BJ (cell line): ENCODE measurements at places on chromosomes 5 and 9. TPM values are rescaled to one million over a fixed set of nuclear protein-coding genes. Genes with fewer than 3 reads are reported as not detected.

Gene SPATA31A3
- not detected in 2 replicates for polyA plus RNA-seq

- DNase-seq = peak; percentile 14
These were observed 40.0 kb downstream of the G3BP1 start for GRCh38 chr5:151811593-151812321.

Gene TTC23L
- polyA plus RNA-seq = 0.26 TPM in 1 of 2 replicates, not detected in the other

Gene PCDHA4
- polyA plus RNA-seq = 0.22 and 0.25 TPM in 2 replicates

DNA sequence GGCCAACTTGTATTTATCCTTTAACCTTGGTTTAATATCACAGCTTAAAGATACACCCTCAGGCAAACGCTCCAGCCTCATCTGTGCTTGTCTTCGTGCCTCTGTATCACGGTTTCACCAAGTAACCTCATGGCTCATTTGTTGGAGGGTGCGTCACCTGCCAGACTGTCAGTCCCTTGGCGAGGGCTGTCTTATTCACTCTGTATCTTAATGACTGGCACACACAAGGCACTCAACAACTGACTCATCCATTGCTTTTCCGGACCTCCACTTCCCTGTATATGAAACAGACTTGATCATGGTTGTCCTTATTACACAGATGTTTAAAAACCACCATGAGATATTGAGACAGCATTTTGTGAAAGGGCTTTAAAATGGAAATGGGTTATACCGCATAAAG is 28.0 kb downstream of the LCP2 start:
- no peak for DNase-seq

- no peak for DNase-seq
These were observed 15.4 kb downstream of the REEP5 start for GRCh38 chr5:112906637-112907036.

Gene TLX3
- polyA plus RNA-seq = not detected in 2 replicates

DNA sequence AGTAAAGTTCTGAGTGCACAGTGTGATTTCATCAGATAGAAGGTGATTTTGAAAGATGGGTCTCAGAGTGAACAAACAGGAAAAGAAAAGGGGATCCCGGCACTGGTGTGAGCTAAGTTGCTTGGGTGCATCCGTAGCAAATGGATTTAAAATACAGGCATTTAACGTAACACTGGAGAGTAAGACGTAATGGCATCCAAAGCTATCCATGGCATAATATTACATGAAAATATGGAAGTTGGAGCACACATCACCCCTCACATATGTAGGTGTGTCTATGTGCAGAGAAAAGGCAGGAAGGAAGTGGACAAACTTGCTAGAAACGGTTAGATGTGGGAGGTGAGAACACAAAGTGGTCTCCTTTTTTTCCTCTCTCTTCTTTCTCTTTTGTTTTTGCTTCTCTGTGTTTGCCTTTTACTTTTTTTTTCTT is 38.2 kb upstream of the SEMA4D start:
- no peak for DNase-seq

DNA sequence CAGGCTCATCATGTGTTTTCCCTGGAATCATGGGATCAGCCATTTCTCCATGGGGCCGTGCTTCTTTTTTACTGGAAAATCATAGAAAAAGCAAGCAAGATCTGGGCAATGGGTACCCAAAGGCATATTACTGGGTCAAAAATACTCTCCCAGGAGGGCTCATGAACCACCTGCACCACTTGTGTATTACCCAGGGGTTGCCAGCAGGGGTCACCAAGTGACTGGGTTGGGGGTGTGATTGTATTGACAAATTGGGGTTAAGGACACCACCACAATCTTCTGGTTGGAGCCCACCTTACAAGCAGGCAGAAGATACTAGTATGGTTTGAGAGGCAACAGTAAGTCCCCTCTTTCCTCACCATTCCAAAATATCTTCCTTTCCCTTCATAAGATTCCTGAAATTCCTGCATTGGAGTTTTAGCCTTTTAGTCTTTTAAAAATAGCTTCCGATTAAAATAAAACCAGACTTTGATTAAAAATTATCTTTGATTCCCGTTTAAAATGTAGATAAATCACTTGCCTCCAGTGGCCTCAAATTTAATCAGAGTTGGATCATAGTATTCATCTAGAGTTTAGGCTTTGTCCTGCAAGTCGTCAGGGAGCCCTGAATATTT is 603.3 kb downstream of the KIF4B start:
- no peak for DNase-seq

GRCh38 chr5:128172102-128172501 is 88.5 kb downstream of the SLC12A2 start:
- no peak for DNase-seq

DNA sequence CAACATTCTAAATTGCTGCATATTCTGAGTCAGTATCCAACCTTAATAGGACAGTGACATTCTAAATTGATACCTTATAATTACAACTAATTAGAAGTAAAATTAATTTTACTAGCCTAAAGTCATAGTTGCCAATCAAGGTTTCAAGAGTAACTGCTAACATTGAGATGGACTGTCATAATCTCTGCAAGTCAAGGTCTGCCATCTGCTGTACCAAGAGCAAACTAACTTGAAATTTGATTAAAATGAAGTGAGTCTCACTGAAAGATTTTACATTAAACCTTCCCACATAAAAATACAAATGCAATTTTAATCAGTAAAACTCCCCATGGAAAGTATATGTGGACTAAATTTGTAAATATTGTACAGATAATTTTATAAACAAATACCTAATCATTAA is 235.3 kb downstream of the PRDM9 start:
- no peak for DNase-seq

DNA sequence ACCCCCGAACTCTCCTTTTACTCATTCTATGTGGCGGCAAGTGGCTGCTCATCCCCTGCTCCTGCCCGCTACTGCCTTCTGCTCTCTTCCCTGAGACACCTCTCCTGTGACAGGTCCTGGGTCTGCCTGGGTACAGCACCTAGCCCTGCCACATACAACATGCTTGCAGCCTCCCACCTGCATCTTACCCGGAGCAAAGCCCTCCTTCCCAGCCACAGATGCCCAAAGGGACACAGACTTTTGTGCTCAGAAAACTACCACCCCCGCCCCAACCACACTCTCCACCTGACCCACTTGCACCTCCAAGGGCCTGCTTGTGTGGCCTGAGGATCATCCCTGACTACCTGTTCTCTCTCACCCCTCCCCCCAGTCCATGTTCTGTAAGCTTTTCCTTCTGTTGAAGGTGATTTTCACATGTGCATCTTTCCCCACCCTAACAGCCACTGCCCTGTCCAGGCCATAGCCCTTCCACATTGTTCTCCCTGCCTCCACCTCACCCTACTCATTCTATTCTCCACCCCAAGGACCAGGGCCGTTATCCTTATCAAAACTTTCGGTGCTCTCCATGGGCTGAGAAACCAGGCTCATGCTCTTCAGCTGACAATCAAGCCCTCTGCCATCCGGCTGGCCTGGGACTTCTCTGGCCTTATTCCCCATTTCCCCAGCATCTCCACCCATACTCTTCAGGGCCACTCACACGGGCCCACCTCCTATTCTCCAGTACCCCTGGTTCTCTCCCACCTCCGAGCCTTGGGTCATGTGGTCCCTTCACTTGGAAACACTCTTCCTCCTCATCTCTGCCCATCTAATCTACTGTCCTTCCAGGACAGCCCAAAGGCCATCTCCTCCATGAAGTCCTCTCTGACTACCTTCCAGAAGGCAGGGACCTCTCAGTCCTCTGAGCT is 46.4 kb upstream of the ALDH1B1 start:
- no peak for DNase-seq

DNA sequence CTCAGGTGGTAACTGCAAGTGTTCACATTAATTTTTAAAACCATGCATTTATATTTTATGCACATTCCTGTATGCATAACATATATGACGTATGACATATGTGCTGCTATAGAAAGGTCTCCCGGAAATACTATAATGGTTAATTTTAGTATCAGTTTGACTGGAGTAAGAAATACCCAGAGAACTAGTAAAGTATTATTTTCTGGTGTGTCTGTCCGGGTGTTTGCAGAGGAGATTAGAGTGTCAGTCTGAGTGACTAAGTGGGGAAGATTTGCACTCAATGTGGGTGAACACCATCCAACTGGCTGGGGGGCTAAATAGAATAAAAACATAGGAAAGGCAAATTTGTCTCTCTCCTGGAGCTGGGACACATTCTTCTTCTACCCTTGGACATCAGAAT is 26.9 kb downstream of the UIMC1 start:
- no peak for DNase-seq

Gene SLC12A7
- 1.6 and 4.6 TPM in 2 replicates for polyA plus RNA-seq

Gene ISOC1
- 5.8 and 9.6 TPM in 2 replicates for polyA plus RNA-seq

- DNase-seq = no peak
These were observed 91.2 kb downstream of the ANXA2R start for GRCh38 chr5:42948961-42949347.

DNA sequence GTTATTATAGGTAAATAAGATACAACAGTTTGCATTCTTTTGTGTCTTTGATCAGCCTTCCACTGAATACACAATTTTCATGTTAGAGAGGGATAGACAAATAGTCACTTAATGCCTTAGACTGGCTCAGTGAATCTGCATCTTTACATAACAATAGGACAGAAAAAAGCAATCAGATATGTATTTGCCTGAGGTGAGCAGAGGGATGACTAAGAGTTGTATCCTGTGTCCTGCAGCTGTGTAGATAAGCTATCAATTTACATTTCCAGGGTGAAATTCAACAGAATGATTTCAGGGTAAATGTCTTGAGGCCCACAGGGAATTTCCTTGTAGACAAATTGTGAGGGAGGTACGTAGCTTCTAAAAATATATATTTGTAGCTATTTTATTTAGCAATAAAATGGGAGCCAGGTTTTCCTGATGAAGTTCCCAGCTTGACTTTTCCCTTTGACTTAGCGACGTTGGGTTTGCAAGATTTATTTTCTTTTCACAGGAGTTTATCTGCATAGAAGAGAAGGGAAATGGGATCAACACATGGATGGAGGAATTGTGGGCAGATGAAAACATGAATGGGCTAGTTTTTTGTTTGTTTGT is 586.1 kb upstream of the CDH6 start:
- no peak for DNase-seq

Gene ANGPTL2
- 39.7 and 47.0 TPM in 2 replicates for polyA plus RNA-seq

DNA sequence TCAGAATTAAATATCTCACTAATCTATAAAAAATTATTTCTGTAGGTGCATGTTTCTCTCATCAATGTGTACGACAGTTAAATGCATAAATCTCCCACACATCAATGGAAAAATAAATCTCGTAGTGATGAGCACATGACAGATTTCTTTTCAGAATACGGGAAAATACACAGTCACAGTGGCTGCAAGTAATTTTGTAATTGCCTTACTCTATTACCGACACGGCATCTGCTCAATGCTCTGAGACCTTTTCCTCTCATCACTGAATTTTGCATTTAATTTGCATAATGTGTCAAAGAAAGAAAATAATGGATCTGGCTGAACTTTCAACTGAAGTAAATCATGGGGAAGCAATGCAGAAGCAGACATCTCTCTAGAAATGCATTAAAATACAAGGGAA is 37.2 kb downstream of the PDE4D start:
- no peak for DNase-seq

- DNase-seq = no peak
These were observed 7.6 kb upstream of the FAM240B start for GRCh38 chr9:38727497-38728001.

- DNase-seq = no peak
These were observed 279.9 kb downstream of the ENC1 start for GRCh38 chr5:74360535-74361210.

DNA sequence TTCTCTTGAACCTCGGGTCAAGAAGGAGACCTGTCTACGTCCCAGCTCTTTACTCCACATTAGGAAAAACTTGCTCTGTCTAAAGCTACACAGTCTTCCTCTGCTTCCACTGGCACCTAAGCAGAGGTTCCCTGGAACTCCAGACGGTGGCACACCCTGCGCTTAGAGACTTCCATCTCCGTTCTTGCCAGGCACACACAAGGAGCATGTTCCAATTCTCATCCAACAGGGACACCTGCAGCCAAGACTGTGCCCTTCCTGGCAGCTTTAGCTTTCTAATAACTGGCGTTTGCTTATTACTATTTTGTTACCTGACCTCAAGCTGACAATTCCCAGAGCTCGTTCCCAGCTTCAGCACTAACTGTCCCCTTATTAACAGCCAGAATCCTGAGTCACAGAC is 16.0 kb downstream of the CAPSL start:
- no peak for DNase-seq

GRCh38 chr5:149761461-149761860 is 31.4 kb downstream of the PPARGC1B start:
- no peak for DNase-seq

Gene GFI1B
- 0.16 TPM in 1 of 2 replicates, not detected in the other for polyA plus RNA-seq

Gene ZNF474
- 0.06 and 0.22 TPM in 2 replicates for polyA plus RNA-seq

- DNase-seq = no peak
These were observed at the start of gene PCDHB10 for GRCh38 chr5:141192110-141192725. Gene PCDHB10 (plus strand): TSS chr5:141192353. CDS start chr5:141192553, 200 bp downstream.

DNA sequence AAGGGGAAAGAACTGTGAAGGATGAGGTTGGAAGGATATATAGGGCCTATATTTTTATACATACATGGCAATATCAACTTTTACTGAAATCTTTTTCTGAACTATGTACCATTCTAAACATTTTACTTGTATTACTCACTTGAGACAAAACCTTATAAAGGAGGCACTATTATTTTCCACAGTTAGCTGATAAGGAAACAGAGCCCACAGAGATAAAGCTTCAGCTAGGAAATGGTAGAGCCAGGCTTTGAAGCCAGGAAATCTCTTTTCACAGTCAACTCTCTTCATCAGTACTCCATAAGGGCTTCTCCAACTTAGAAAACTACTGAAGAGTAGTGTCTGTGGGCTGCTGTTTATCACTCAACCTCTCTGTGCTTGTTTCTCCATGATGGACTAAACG is 613.7 kb downstream of the PRELID2 start:
- no peak for DNase-seq

Gene ANKRD18B
- 0.74 and 1.2 TPM in 2 replicates for polyA plus RNA-seq

DNA sequence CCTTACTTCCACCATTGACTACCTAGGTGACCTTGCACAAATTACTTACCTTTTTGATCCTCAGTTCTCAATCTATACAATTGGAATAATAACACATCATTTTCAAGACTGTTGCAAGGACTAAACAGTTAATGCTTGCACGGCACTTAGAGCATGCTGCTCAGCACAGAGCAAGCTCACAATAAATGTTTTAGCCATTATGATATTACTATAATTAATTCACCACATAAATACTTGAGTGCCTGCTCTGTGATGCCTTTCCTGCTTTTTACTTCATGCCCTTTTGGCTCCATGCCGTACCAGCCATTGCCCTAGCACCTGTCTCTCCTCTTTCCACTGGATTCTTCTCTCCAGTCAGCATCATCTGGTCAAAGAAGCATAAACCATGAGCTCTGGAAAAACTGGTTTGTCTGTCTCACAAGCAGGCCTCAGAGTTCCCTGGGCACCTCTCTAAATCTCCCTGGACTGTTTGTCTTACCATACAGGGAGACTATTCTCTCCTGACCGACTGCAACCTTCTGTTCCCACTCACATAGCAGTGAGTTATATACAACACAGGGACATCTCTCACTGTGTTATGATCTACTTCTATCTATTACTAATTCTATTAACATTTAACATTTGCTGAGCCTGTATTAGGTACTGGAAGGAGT is 260.4 kb upstream of the ADRA1B start:
- DNase-seq = no peak

GRCh38 chr9:15909297-15909696 is 356.5 kb downstream of the CCDC171 start:
- peak; percentile 56 for DNase-seq
